ENCODE measurements at places on chromosomes 3 and 15. TPM values are rescaled to one million over a fixed set of nuclear protein-coding genes. Genes with fewer than 3 reads are reported as not detected.

PTX3 gene
- 24.6 TPM for total RNA-seq

PATL2 gene
- 0.79 TPM for total RNA-seq

MYL3 gene
- total RNA-seq, result 23.7 TPM

C2CD4A gene
- not detected for total RNA-seq

EEFSEC gene
- 5.7 TPM for total RNA-seq

LRRK1 gene
- total RNA-seq, result 10.8 TPM

MKRN3 gene
- 0.89 TPM for total RNA-seq

FAM81A gene
- 0.39 TPM for total RNA-seq

TRAIP gene
- 2.8 TPM for total RNA-seq

SLC12A1 gene
- not detected for total RNA-seq

MAN2C1 gene
- total RNA-seq, result 112 TPM

NPAP1 gene
- total RNA-seq, result not detected

SH3GL3 gene
- 9.5 TPM for total RNA-seq

CCDC13 gene
- total RNA-seq, result 0.69 TPM

EFHB gene
- 0.79 TPM for total RNA-seq

NCBP2 gene
- total RNA-seq, result 35.9 TPM

ZNF80 gene
- total RNA-seq, result not detected

CACNA1D gene
- 5.6 TPM for total RNA-seq

CA12 gene
- total RNA-seq, result 4.3 TPM

EPHB3 gene
- 44.4 TPM for total RNA-seq

CLRN1 gene
- not detected for total RNA-seq

SEMA3G gene
- 16.2 TPM for total RNA-seq

COMMD4 gene
- 31.1 TPM for total RNA-seq

MST1R gene
- total RNA-seq, result 6.3 TPM

ENTPD3 gene
- 0.79 TPM for total RNA-seq

ANKRD63 gene
- total RNA-seq, result not detected

ILDR1 gene
- 0.49 TPM for total RNA-seq

BLM gene
- total RNA-seq, result 6.3 TPM

TICRR gene
- 2.4 TPM for total RNA-seq

PLCD1 gene
- total RNA-seq, result 26.2 TPM

TMCO5A gene
- not detected for total RNA-seq

COL6A5 gene
- 0.30 TPM for total RNA-seq

PLSCR4 gene
- 54.4 TPM for total RNA-seq

CMC1 gene
- total RNA-seq, result 9.5 TPM

All from skin of body (tissue), 3 donors.